Neural crest cell (in vitro differentiated cells): ENCODE measurements at places on chromosomes 11 and 22. TPM values are rescaled to one million over a fixed set of nuclear protein-coding genes. Genes with fewer than 3 reads are reported as not detected.

- DNase-seq: no peak
These were observed 684.0 kb downstream of the OPCML start for GRCh38 chr11:132848336-132848735.

GRCh38 chr11:44631831-44632230, 66.4 kb downstream of the CD82 start:
- no peak for DNase-seq

GRCh38 chr11:119320776-119321524, 4.0 kb upstream of the MCAM start:
- peak; percentile 58 for DNase-seq

DNA sequence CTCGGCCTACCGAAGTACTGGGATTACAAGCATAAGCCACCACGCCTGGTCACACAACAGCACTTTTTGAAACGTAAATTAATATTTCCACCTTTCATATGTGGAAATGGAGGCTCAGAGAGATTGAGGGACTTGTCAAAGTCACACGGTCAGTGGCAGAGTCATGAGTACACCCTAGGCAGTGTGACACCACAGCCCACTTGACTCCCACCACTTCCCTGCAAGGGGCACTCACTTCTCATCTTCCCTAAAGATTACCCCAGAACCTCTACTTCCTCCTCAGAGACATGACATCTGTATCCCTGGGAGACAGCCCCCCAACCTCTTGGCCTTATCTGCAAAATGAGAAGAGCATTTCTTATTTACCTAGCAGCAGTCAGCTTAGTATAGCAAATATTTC, 16.5 kb upstream of the MYOD1 start:
- no peak for DNase-seq

GRCh38 chr11:84819128-84819527, 808.0 kb downstream of the DLG2 start:
- no peak for DNase-seq

DNA sequence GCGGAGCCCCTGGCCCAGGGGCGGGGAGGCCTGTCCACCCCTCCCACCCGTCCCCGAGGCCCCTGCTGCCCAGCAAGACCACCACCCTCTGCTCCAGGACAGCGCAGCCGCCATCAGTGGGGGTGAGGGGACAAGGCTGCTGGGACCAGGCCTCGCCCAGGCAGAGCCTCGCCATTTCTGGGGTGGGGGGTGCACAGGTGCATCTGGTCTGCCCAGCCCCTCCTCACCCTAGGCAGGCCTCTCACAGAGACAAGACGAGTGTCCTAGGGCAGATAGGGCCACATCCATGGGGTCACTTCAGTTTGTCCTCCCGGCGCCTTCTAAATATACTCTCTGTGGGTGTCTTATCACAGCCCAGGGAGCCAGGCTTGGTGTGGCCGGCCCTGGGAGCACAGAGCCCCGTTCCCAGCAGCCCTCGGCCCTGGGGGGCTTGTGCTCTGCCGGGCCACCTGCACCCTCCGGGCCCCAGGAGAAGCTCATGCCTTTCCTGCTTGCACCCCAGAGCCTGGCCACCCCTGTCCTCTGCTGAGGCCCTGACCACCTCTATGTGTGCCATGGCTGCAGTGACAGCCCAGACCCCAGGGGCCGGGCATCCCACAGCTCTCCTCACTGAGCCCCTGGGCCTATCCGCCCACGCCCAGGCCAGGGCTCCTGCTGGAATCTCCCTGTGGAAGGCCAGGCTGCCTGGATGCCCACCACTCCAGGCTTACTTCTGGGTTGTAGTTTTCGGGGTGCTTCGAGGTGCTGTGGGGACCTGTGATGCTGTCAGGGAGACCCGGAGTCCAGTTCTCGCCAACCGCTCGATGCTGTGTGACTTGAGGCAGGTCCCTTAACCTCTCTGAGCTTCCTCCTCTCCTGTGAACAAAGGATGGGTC, 70.8 kb downstream of the KCNQ1 start:
- DNase-seq: peak; percentile 0

GRCh38 chr11:35559949-35560348, 34.5 kb upstream of the PAMR1 start:
- DNase-seq: no peak

DNA sequence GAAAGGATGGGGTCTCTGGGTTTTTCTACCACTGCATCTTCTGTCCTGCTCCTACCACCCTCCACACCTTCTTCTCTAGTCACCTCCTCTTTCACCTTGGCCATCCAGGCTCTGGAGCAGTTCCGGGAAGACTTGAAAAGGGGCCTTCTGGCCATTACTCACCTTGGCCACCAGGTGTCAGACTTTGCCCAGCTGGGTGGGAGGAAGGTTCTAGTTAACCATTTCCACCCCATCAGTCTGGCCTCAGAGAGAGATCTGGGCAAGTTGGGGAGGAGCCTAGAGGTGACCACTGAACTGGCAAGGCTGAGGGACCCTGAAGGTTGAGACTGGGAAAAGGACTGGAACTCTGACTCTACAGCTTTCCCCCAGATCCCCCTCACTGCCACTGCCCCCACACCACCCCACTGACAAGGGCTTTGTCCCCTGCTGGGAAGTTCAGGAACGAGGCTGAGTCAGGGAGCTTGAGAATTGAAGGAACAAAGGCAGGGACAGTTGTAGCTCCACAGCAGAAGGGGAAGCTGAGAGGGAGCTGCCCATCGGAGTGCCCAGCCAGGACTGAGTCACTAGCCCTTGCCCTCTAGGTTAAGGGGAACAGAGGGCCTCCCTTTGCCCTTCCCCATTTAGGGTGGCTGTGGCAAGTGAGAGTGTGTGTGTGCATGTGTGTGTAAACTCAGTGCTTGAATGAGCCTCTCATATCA, 3.7 kb upstream of the POLD4 start:
- peak; percentile 69 for DNase-seq

The SLC22A12 gene
- total RNA-seq: not detected in 2 replicates

- DNase-seq: no peak
These were observed 74.4 kb upstream of the NTM start for GRCh38 chr11:131295986-131296385.

The SYT7 gene
- 3.8 and 4.1 TPM in 2 replicates for total RNA-seq

DNA sequence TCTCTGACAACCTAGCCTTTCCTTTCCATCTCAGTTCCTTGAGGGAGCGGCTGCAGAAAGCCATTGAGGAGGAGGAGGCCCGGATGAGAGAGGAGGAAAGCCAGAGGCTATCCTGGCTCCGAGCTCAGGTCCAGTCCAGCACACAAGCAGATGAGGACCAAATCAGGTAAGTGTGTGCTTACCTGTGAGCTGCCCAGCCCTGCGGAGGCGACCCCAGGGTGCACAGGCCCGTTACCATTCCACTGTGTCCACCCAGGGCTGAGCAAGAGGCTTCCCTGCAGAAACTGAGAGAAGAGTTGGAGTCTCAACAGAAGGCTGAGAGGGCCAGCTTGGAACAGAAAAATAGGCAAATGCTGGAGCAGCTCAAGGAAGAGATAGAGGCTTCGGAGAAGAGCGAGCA, 63.1 kb downstream of the CEP164 start:
- DNase-seq: no peak

The POTEH gene
- not detected in 2 replicates for total RNA-seq

GRCh38 chr11:15217416-15217815, 102.7 kb downstream of the INSC start:
- no peak for DNase-seq

- no peak for DNase-seq
These were observed 1234.0 kb downstream of the TBC1D22A start for GRCh38 chr22:47996446-47996857.

GRCh38 chr11:79672786-79673185, 232.0 kb upstream of the TENM4 start:
- no peak for DNase-seq

DNA sequence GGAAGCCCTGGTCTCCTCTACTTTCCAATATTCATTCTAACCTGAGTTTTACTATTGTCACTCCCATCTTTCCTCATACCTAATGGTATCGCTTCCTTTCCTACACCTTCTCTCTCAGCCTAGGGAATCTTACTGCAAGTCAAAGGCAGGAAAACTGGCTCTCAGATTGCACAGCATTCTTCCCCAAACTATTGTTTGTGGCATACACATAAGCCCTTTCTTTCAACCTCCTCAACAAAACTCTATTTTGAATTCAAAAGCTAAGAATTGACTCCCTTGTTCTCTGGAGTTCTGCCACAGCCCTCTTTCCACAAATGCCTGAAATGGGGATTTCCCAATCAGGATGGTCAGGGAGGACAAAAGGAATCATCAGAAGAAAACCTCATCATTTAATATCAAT, 181.5 kb downstream of the FAM76B start:
- DNase-seq: no peak

The PRDX5 gene
- total RNA-seq: 148 and 168 TPM in 2 replicates

DNA sequence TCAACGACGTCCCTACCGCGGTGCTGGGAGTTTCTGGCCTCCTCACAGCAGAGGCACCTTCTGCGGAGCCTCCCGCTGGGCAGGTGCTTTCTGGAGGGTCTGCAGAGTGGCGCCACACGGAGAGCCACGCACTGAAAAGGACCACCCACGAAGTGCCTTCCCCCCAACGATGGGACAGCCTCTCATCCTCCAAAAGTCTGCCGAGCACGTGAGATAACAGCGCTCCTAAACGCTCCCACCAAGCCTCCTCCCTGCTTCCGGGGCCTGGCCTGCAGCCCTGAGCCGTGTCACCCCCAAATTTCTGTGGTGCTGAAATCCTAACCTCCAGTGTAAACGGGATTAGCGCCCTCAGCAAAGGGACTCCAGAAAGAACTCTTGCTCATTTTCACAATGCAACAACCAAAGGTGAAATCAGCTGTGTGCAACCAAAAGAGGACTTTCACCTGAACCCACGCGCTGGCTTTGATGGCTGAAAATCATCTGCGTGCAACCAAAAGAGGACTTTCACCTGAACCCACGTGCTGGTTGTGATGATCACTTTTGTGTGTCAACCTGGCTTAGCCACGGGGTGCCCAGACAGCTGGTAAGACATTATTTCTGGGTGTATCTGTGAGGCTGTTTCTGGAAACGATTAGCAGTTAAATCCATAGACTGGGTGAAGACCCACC, 924.6 kb downstream of the BRD1 start:
- DNase-seq: no peak

DNA sequence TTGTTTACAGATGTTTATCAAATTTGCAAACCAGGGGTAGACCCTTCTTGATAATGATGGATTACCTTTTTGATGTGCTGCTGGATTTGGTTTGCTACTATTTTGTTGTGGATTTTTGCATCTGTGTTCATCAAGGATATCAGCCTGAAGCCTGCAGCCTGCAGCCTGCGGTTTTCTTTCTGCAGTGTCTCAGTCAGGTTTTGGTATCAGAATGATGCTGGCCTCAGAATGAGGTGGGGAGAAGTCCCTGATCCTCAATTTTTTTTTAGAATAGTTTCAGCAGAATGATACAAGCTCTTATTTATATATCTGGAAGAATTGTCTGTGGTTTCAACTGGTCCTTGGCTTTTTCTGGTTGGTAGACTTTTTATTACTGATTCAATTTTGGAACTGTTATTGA, 19.7 kb upstream of the RAB38 start:
- no peak for DNase-seq

The XKR3 gene
- total RNA-seq: not detected in 2 replicates
